CD4-positive, alpha-beta T cell treated with Interleukin-17A for 1 hour (primary cell): ENCODE measurements at places on chromosomes 5 and 9.
A peak's percentile ranks its signal among the peaks of the same experiment; 100 is the strongest.

GRCh38 chr5:154766558-154767281, 11.5 kb downstream of the LARP1 start:
- DNase-seq = no peak

DNA sequence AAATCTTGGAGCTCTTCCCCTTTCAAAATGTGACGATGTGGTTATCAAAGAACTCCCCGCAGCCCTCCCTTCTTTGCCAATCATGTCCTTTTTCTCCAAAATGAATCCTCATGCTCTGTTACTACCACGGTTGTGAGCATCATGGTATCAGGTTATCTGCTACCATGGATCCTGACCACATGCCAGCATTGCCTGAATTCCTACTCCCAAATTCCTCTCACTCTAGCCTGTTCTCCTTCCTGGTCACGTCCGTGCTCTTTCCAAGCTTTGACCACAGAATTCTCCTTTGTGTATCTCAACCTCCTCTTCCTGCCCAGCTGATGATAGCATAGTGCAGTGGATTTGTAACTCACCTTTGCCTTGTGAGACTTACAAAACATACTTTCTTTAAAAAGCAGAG, 59.5 kb upstream of the FBXL7 start:
- no peak for DNase-seq

DNA sequence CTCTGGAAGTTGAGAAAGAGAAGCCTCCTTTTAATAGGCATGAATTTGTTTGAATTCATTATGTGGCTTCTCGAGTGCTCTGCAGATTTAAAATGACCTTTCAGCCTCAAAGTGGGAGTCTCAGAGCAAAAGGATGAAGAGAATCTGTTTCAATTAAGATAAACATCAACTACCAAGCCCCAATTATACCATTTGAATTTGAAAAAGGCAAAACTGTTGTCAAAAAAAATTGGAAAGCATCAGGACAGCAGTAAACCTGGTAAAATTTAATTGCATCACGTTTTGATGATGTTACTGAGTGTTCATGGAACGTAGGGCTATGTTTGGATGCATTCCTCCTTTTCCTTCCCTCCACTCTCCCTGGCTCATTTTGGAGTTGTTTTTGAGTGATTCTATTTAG, 637.2 kb downstream of the PDE4D start:
- no peak for DNase-seq

DNA sequence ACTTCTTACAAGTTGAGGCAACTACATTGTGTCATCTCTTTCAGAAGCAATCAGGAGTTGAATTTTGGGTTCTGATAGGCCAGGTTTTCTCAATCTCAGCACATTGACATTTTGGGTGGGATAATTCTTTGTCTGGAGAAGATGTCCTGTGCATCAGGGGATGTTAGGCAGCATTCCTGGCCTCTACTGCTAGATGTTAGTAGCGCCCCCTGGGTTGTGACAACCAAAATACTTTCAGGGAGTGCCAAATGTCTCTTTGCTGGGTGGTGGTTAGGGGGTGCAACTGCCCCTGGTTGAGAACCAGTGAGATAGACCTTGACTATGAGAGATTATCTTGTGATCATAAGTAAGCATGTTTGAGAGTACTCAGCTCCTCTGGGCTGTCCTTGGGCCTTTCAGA, 164.3 kb upstream of the KLF9 start:
- peak; percentile 9 for DNase-seq

- no peak for DNase-seq
Observed at GRCh38 chr5:150065346-150065745, 21.0 kb downstream of the CSF1R start.

GRCh38 chr5:8961956-8962355, 583.9 kb downstream of the SEMA5A start:
- no peak for DNase-seq

- no peak for DNase-seq
Observed at GRCh38 chr9:74771262-74771585, 116.5 kb downstream of the TRPM6 start.

DNA sequence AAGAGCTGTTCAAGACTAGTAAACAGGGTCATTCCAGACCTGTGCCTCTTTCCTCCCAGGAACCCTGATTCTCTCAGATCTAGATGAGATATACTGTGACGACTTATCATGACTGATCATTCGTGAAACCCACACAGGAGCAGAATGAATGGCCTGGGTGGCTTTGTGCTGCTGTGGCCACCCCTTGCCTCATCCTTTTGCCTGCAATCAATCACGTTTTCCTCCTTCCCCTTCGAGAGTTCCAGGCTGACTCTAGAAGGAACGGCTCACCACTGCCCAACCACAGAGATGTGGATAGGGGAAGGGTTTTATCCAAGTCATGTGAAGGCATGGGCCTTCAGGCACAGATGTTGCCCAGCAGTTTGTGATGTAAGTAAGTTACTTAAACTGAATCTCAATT, 5.8 kb downstream of the ANXA6 start:
- DNase-seq = peak; percentile 32

DNA sequence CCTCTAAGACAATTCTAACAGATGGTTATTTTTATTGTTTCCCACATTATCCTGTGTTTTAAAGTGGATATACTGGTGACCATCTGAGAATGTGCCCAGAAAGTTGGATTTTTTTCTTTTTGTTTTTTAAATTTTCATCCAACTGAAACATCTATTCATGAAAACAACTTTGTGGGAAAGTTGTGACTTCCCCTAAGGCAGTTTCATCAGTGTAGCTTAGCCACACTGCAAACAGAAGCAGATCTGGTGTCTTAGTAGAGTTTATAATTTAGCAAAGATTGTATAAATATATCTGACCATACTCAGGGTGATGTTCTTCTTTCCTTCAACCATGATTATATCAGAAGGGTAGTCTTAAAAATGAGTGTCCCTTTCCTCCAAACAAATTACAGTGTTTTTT, 1241.3 kb downstream of the MAT2B start:
- DNase-seq = no peak

DNA sequence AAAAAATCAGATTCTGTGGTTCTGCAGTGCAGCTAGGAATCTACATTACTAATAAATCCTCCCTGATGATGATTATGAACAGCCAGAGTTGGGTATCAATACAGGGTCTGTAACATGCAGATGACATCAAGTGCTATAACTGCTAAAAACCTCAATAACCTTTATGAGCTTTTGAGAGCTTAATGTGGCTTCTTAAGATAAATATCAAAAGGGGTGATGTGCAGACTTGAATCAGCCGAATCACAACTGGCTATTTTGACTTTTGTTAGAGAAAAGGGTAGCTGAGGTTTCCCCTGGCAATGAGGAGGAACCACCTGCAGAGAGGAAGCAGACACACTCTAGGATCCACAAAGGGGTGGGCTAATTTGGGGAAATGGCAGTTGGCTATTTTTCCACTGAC, 30.2 kb downstream of the CAPSL start:
- DNase-seq = no peak

- DNase-seq = no peak
Observed at GRCh38 chr5:142549834-142550233, 136.1 kb downstream of the FGF1 start.

- no peak for DNase-seq
Observed at GRCh38 chr9:4510546-4511322, 20.5 kb downstream of the SLC1A1 start.

DNA sequence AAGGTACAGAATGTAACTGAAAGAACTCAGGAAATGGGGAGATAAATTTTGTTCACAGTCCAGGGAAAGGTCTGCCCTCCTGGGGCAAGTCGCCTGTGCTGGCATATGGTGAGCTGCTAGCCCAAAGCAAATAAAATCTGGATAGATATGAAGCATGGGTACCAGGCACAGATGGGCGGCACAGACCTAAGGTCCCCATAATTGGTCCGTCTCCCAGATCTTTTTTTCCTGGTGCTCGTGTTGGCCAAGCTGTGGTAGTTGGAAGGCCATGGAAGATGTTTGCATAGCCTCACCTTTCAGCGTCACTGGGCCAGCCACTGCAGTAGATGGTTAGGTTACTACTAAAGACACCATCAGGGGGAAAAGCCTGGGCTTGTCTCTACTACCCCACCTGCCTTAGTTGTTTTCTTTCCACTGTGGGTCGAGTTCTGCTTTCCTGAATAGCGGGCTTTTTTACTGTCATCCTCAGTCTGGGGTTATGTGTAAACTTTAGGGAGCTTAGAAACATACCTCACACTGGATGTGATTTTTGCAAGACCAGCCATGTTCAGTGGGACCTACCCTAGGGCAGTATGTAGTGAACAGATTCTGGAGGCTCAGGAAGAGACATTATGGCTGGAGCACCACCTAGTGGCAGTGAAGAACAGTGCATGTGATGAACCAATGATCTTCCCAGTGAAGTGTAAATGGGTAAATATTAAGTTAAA, 24.2 kb upstream of the GLRX start:
- peak; percentile 81 for DNase-seq

DNA sequence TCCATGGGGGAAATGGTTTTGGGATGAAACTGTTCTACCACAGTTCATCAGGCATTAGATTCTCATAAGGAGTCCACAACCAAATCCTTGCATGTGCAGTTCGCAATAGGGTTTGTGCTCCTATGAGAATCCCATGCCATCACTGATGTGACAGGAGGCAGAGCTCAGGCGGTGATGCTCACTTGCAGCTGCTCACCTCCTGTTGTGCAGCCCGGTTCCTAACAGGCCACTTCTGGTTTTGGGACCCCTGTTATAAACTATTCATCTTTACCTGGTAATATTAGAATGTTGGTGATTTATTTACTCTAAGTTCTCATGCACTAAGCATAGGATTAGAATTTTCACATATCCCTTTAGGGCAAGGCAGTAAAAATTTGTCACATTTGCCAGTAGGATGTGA, 122.3 kb downstream of the CDC42SE2 start:
- no peak for DNase-seq

DNA sequence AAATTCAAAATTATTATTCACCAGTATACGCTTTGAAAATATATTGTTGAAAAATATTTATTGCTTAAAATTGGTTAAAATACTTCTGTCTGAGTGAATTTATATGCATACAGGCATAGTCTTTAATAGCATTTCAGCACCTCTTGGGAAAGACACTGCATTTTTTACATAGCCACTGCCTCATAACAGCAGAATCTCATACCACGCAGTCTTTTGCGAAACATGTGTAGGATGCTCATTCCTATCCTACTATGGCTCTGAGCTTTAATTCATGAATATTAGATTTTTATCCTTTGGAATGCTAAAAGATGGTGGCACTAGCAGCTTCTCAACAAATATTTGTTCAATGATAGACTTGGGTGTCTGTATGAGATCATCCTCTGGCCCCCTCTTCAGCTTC, 94.0 kb upstream of the SH3GL2 start:
- DNase-seq = no peak

DNA sequence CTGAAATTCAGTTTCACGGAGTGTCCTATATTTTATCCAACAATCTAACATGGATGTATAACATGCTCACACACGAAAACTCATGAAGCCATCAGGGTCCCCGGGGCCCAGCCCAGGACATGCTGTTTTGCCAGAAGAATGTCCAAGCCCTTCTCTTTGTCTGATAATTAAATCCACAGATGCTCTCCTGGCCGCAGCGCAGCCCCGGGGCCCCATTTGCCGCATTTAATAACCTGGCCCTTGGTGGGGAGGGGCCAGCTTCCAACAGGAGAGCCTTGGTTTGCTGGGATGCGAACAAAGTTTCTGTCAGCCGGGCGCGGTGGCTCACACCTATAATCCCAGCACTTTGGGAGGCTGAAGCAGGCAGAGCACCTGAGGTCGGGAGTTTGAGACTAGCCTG, 30.0 kb downstream of the PLPP7 start:
- DNase-seq = no peak

- DNase-seq = no peak
Observed at GRCh38 chr5:54868511-54869483, 116.6 kb downstream of the ESM1 start.

DNA sequence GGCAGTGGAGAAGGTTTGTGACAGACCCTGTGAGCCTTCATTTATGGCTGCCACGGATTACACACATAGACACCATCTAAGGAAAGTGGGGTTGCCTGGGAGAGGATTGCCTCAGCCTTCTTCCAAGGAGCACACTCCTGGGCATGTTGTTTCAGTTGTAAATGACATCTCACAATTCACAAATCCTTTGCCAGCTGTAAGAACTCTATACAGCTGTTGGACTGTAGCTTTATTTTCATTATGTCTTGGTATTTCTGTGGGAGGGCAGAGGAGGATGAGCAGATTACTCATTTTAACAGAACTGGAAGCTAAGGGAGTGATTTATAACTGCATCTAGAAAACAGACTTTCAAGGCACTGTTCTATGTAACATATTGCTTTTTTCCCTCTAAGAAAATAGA, 25.6 kb downstream of the MELK start:
- no peak for DNase-seq

- no peak for DNase-seq
Observed at GRCh38 chr9:137111788-137112563, 2.6 kb downstream of the DPP7 start.

DNA sequence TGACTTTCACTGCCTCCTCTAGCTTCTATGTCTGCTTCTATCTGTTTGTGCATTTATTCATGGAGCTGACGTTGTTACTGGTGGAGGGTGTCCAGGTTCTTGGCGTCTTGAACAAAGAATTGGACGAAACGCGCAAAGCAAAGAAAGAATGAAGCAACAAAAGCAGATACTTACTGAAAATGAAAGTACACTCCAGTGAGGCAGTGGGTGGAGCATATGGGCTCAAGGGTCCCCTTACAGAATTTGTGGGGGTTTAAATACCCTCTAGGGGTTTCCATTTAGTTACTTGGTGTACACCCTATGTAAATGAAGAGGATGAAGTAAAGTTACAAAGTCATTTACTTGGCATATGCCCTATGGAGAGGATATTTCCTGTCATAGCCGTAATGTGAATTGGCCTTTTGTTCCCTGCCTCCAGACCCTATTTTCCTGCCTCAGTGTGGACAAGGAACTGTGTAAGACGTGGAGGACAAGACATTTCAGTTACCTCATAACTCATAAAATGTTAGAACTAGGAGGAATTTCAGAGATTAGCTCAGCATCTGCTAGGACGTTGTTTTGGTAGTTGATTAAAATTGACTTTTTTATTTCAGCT, 3.1 kb downstream of the POLR3G start:
- DNase-seq = no peak

- DNase-seq = no peak
Observed at GRCh38 chr5:130571076-130571475, 594.0 kb downstream of the HINT1 start.

- peak; percentile 83 for DNase-seq
Observed at GRCh38 chr9:114487607-114488300, 17.5 kb downstream of the WHRN start.

DNA sequence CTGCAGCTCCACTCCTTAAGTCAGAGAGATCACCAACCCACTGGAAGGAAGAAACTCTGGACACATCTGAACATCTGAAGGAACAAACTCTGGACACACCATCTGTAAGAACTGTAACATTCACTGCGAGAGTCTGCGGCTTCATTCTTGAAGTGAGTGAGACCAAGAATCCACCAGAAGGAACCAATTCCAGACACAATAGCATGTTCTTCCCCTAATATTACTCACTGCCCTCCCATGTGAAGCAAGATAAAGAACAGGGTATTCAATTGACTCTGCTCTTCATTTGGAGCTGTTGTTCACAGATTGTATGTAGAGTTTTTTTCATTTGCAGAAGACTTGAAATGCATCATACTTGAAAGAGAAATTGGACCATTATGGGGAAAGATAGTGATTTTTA, 10.8 kb downstream of the SAXO1 start:
- DNase-seq = no peak

- DNase-seq = no peak
Observed at GRCh38 chr5:105836268-105836667, 1834.5 kb downstream of the EFNA5 start.
